Activated CD4-positive, CD25-positive, alpha-beta regulatory T cell treated with anti-CD3 and anti-CD28 coated beads, Interleukin-2, amount 50 U/mL, for 24 hours (primary cell): ENCODE measurements at places on chromosomes 13 and 19.

DNA sequence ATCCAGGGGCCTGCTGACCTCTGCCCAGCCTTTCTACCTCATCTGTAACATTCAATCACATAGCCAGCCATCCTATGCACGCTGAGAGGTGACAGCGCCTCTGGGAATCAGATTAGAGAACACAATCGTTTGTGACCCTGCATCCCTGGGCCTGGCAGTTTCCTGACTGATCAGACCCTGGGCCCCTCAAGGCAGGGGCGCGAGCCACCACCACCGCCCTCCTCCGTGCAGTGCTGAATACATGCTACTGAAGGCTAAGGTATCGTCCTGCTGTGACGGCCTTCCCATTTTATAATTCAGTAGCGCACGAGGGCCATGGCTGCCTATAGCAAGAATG lies 1.3 kb downstream of the TMTC4 start:
- no peak for ATAC-seq

DNA sequence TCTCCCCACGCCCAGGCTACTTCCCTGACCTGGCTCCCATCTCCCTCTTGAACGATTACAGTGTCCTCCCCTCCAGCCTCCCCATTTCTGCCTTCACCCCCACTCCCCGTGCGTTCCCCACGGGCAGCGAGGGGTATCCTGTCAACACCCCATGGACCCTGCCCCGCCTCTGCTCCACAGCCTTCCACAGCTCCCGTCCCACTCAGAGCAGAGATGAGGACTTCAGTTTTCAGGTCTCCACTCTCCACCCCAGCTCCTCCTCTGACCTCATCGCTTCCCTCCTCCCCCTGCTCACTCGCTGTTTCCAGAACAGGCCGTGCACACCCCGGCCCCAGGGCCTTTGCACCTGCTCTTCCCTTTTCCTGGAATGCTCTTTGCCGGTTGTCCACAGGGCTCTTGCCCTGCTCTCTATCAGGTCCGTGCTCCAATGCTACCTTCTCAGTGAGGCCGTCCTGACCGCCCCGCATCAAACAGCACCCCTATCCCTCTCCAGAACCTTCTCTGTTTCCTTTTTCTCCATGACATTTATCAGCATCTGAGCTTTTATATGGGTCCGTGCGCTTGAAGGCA lies 15.0 kb downstream of the LRRC4B start:
- no peak for ATAC-seq

DNA sequence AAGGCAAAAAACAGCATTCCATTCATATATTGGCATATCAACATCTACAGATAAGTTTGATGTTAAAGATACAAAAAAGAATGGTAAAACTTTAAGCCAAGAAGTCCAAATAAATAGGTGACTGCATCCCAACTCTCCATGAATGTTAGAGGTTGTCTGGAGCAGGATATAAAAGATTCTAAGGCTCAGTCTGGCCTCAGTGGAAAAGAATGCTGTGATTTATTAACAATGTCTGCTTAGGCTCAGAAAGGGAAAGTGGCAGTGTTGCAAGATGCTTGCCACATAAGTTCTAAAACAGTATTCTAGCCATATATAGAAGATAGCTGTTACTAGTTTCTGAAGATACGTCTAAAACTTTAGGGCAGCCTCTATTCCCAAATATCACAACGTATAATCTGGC lies 179.8 kb upstream of the NBEA start:
- no peak for ATAC-seq

DNA sequence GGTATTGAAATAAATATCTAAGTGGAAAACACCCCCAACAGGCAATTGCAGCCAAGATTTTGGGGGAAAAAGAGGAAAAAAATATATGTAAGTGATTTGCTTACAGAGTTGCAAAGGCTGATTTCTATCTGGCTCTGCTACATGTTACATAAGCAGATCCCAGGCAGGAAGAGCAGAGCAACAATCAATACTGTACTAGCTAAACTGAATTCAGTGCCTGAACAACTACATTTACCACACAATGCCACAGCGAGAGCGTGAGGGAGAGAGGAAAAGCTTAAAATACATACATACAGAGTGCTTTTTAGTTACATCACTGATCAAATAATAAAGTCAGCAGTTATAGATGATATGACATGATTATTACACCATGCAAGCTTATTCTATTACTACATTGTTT lies 665.6 kb upstream of the ARGLU1 start:
- no peak for ATAC-seq

DNA sequence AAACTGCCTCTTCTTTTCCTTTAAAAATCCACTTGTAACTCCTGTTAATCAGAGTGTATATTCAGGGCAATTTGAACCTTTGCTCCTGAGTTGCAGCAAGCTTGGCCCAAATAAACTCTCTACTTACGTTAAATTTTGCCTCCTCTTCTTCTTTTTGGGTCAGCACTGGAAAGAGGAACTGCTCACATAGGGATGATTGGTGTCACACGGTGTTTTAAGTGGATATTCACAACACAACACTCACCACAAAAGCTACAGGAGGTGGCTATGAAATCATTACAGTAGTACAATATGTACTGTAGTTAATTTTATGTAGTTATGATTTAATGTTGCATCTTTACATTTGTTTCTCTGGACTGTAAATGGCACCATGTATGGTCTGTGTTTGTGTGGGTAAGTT lies 96.8 kb upstream of the DOCK9 start:
- no peak for ATAC-seq

- no peak for ATAC-seq
Measured at GRCh38 chr19:38522915-38523314, 89.4 kb downstream of the RYR1 start.

DNA sequence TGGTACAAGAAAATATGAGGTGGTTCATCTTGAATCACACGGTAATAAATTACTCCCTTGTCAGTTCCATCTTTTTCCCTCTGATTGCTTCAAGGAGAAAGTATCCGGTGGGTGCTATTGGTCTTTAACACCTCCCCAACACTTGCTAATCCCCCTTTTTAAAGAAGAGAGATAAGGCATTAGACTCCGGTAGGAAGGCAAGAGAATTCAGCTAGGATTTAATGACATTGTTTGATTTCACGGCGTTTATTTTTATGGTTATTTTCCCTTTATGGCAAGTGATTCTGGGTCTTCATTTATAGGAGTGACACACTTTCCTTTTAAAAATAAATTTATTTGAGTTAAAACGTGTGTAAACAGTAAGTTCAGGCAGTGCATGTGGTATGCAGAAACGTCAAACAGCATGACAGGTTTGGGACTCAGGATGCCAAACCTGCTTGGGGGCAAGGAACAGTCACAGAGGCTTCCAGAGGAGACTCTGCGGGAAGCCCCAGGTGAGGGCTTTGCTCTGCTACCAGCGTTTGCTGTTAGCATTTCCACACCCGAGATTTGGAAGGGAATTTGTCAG lies 36.5 kb downstream of the TSHZ3 start:
- no peak for ATAC-seq

DNA sequence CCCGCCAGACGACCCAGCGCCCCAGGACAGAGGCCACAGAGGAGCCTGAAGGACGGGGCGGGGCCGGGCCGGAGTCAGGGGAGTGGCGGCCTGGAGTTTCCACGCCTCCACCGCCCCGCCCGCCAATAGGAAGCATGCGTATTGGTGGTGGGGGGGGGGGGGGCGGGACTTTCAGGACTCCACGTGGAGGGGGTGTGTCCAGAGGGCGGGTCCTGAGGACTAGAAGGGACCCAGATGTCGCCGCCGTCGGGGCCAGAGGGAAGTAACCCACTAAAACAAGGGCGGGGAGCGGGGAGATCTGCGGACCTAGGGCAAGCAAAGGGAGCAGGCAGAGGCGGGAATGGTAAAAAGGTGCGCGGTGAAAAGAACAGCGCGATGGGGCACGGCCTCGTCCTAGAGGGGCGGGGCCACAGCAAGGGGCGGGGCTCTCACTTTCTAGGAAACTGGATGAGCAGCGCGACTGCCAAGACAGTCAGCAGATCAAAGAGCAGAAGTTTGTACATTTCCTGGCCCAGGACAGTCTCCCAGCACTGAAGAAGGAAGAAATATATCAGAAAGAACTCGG lies 2.8 kb upstream of the LENG1 start:
- peak; percentile 7 for ATAC-seq

DNA sequence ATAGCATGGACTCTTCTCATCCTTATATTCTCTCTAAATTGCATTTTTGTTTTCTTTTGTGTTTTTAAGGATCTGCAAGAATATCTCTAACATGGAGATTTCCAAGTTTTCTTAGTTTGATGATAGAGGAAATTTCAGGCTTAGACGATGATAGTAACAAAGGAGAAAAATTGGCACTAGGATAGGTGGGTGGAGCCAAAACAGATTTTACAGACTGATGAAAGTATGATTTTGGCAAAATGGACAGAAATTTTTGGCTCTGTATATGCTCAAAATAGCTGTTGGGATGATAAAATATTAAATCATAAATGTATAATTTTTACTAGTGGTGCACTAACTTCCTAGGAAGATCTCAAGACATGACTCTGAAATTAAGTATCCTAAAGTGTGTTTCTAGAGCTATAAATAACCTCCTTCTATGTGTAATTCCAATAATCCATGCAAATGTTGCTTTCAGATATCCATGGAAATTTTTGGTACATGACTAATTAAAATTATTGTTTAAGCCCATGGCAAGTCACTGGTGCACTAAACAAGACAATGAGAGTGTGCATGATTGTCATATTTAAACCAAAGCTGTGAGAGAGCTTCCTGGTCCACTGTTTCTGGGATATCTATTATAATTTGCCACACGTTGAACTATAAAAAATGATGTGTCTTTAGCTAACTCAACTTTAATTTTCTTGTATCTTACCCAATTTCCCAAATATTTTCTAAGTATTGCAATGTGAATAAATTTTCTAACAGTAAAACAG lies 55.8 kb upstream of the NBEA start:
- no peak for ATAC-seq

DNA sequence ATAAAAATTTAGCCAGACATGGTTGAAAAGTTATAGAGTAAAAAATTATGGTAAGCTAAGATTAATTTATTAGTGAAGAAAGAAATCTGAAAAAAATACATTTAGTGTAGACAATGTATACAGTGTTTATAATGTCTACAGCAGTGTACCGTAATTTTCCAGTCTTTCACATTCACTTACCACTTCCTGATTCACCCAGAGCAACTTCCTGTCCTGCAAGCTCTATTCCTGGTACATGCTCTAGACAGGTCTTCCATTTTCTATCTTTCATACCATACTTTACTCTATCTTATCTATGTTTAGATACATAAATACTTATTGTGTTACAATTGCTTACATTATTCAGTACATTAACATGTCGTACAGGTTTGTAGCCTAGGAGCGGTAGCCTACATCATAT lies 1387.8 kb upstream of the ATXN8OS start:
- no peak for ATAC-seq

GRCh38 chr19:44948763-44949374 lies 3.0 kb downstream of the APOC2 start:
- ATAC-seq = no peak

- peak; percentile 61 for ATAC-seq
Measured at GRCh38 chr19:16062789-16063188, 13.5 kb upstream of the TPM4 start.

- no peak for ATAC-seq
Measured at GRCh38 chr13:50162001-50162400, 146.8 kb downstream of the KCNRG start.

DNA sequence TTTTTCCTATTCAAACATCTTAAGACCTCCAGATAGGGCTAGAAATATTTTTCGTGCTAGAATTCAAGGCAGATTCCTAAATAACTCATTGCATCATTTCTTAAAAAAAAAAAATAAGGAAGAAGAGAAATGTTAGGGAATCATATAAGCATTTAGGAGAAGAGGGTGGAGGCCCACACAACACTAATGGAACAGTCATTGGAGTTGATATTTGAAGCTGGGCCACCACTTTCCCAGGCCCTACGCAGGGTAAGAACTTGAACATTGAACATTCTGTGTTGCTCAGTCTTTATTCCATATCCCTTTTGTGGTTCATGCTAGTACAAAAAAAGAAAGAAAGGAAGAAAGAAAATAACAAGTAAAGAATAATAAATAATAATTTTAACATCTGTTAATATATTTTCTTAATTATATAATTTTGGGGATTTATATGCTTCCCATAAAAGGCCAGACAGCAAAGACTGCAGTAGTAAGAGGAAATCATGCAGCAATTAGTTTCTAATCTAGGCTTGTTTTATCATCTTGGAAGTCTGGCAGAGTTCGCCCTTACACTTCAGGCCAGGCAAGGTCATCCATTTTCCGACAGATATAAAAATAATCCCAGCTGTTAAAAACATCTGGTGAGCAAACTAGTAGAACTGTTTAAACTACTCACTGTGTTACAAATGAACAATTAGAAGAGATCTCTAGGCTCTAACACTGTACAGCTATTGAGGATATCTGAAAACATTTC lies 127.7 kb downstream of the FRY start:
- ATAC-seq = no peak

- no peak for ATAC-seq
Measured at GRCh38 chr13:27977476-27978300, 8.6 kb upstream of the CDX2 start.

DNA sequence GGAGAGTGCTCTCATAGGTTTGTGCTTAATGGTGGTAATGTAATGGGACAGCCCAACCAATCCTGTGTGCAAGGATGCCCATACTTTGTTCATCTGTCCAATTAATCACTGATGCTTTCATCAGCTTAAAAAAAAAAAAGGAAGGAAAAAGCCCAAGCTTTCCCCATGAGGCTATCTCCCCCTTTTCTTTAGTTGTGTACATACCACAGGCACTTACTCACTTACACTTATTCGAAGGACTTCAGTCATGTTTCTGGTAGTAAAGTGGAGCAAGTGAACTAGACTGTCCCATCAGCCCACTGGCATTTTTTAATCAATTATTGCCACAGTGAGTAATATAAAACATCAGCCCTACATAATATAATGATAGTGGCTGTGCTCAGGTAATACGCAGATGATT lies 183.5 kb upstream of the UFM1 start:
- no peak for ATAC-seq

- ATAC-seq = no peak
Measured at GRCh38 chr13:23430664-23431063, 2.8 kb downstream of the SACS start.

DNA sequence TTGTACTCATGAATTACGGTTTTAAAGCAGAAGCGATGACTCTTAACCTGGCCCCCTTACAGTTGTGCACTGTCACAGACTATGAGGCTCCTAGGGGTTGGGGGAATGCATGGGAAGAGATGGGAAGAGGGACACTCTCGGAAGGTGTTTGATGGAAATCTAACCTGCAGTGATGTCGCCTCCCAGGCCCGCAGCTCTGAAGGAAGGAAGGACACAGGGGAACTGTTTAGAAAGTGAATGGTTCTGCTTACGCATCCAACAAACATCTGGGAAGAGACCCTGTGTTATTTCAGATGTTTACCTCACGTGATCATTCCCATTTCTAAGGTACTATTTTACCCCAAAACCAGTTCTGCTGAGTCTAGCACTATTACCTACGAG lies 48.0 kb upstream of the SLC7A9 start:
- no peak for ATAC-seq
